Nephron progenitor cell (in vitro differentiated cells): ENCODE measurements at places on chromosomes 2 and 18.

DNA sequence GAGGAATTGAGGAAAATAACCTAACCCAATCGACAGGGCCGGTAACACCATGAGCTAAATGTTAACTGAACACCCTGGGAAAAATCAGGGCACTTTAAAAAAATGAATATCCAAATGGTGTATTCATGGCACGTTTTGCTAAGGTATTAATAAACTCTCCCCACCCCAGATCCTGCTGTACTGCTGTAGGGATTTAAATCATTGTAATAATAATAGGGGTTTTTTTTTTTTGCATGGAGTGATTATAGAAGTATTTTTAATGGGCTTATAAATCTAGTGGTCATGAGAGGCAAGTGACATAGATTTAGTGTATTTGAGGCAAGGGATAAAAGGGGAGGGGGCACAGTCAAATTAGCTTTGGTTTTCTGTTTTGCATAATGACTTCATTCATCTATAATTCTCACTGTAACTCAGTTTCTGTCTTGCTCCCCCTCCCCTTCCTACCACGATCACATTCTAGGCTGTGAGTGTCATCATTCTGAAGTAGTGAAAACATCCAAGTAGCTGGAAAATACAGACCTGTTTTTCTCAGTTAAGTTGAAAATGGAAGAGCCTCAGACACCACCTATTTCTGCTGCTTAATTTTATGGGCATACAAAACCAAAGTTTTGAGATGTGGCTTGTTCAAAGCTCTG, 18.2 kb upstream of the MGAT5 start:
- DNase-seq, result no peak

GRCh38 chr2:231029563-231029962, 7.8 kb upstream of the C2orf72 start:
- DNase-seq, result no peak

- no peak for DNase-seq
Measured at GRCh38 chr2:55155764-55156281, 76.3 kb downstream of the CLHC1 start.

GRCh38 chr2:212773808-212774339, 235.3 kb upstream of the ERBB4 start:
- no peak for DNase-seq

DNA sequence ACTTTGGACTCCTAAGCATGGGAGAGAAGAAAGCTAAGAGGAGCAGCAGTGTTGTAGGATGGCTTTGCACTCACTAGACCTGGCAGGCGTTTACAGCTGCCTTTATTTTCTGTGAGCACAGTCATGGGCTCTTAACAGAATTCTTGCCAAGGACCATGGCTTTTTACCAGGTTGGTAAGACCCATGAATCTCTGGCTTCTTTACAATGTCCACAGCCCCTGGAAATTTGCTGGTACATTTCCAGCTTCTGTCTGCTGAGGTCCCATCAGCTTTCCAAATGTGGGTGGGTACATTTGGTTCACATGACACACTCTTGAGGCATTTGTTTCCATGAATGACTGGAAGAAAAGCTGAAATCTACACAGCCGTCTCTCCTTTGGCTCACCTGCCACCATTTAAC, 162.7 kb downstream of the PPP1R1C start:
- DNase-seq, result no peak

DNA sequence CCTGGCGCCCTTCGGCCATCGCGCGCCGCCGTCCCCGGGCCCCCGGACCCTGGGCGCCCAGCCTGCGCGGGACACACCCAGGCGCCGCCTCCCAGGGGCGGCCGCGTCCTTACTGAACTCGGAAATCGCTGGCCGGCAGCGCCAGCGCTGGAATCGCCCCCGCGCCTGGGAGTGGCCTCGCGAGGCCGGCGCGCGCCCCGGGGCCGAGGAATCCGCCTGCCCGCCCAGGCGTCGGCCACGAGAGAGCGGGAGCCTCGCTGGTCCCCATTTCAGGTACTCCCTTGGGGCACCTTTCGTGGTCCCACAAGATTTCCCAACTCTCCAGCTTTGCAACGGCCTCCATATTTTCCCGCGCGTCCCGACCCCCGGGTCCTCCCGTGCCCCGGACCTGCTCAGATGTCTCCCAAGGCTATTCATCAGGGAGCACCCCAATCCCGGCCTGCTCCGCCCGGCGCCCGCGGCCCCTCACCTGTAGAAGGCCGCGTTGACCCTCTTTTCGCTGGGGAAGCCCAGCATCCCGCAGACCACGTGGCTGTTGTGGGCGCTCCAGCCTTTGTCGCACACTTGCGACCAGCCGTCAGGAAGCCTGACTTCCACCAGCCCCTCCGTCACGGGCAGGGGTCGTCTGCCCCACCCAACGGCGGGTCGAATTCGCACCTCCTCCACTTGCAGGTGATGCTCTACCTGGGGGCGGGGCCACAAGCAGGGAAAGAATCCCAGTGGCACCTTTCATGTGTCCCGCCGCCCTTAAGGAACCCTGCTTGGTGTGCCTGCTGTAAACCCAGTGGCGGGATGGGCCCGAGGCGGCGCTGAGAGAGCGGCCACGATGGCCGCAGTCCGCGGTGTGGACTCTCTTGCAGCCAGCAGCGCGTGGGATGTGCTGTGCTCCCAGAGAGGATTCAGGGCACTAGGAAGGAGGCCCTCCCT, 4.6 kb downstream of the LOXL3 start:
- peak; percentile 74 for DNase-seq

- DNase-seq, result no peak
Measured at GRCh38 chr2:180621941-180622918, 358.2 kb upstream of the UBE2E3 start.

DNA sequence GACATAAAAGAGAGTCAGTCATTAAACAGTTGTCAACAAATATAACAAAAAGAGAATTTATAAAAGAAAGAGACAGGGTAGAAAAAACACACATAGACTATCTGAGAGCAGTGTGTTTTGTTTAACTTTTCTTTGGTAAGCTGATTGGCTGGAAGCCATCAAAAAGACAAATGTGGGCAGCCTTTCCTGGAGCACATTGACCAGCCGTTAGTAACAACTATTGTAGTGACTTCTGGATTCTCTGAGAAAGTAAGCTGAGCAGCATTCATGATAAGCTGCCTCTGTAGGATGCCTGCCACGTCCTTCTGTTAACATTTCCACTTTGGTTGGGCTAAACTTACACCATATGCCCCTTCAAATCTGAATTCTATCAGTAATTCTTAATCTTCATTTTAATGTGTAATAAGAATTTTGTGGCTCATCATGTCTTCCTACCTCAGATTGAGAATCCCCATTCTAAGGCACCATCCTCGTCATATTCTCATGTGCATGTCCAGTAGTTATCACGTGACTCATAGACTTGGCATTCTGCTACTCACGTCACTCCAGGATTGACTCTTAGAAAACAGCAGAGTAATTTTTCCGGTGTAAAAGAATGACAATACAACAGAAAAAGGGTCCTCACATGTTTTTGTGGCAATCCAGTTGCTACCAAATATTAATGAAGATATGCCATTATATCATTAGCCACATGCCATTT, 43.4 kb upstream of the DNAJC10 start:
- DNase-seq, result no peak

DNA sequence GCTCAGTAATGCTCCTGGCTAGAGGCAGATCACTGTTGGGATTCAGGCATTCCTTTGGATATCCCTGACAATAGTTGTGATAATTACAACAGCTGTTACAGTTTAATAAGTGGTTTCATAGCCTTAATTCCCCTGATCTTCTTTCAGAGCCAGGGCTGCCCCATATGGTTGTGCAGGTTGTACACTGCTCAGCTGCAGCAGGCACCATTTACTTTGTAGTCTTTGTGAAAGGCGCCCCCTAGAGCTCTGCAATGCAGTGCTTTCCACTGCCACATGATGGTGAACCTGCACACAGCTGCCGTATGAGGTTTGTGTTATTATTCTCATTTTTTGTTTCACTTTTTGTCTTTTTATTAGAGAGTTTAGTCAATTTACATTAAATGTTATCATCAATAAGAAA, 239.1 kb downstream of the KCNS3 start:
- no peak for DNase-seq

DNA sequence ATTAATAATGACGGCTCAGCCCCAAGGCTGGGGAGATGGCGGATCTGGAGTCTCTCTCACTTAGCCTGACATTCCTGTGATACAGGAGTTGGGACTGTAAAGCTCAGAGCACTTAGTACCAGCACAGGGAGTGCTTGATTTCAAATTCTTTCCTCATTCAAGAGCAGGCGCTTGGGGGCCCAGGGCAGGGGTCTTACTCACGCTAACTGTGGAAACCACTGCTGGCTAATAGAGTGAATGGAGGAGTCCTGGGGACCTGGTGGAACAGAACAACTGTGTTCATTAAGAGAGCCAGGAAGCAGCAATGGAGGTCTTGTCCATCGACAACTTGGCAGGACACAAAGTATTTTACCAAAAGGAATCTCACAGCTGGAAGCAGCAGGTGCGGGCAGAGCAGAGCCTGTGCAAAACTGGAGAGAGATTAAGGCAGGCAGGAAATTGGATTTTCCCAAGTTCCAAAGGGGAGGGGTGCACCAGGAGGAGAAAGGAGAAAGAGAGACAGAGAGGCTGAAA, 358.9 kb downstream of the TNS1 start:
- DNase-seq, result peak; percentile 4

GRCh38 chr2:156589381-156590079, 153.4 kb downstream of the GPD2 start:
- no peak for DNase-seq

DNA sequence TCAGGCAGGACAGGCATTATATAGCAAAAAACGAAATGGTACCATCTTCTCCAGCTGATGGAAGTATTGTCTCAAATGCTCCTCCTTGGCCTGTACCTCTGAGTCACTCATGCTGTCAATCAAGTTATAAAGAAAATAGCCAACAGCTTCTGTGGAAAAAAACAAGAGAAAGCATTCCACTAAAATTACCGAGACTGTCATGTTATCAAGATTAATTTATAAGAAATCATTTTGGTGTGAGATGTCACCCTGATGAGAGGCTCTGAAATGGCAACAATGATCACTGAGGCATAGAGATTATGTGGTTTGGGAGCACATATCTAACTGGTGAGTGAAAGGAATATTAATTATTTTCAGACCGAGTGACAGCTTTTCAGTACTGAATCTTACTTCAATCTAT, 47.4 kb downstream of the LRPPRC start:
- no peak for DNase-seq

- DNase-seq, result no peak
Measured at GRCh38 chr18:63869374-63869773, 18.1 kb upstream of the SERPINB2 start.

- DNase-seq, result no peak
Measured at GRCh38 chr18:67308819-67309218, 207.7 kb downstream of the DSEL start.

GRCh38 chr2:177253704-177254103, 10.8 kb downstream of the NFE2L2 start:
- no peak for DNase-seq

GRCh38 chr18:35464831-35465279, 32.9 kb downstream of the INO80C start:
- no peak for DNase-seq

DNA sequence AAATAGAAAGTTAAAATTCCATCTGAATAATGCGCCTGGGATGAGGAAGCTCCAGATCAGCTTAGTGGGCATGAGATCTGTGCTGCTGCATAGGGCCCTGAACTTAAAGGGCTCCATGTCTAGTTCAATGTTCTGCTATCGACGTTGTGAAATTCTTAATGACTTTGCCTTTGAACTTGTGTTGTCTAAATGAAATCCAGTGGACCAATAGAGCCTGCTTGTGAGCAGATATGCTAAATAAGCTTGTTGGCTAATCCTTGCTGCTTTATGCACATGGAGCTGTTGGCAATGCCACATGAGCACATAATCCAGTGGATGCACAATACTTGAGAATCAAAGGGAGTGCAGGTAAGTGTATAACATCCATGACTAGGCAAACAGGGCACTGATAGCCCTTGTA, 228.6 kb downstream of the TNS1 start:
- no peak for DNase-seq

- no peak for DNase-seq
Measured at GRCh38 chr18:2978661-2979106, 34.3 kb downstream of the LPIN2 start.

- DNase-seq, result no peak
Measured at GRCh38 chr18:34624551-34624950, 85.5 kb upstream of the DTNA start.

- DNase-seq, result no peak
Measured at GRCh38 chr18:48959921-48960920, 9.5 kb upstream of the SMAD7 start.

DNA sequence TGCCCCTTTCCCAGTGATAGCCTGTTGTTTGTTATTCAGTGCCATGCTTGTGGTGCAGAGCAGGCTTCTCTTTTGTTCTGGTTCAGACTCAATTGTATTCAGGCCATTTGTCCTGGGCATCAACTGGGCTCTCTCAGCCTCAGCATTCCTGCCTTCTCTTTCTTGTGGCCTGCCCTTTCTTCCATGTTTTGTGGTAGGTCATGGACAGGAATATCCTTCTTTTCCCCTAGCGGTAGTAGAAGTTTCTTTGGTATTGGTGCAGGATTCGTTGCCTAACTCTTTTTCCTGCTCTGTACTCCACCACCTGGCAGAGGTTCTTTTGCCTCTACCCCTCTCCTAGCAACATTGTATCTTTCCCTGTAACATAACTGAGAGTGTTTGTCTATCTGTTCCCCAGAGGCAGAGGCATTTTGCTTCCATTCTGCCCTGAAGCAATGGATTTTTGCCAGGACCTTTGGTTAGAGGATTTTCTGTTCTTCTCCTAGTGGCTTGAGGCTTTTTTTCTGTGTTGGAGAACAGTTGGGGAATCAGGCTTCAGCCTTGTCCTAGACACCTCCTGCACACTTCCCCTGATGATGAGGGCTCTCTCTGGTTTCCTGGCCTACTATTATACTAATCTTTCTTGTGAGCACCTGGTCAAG, 68.5 kb downstream of the NCOA1 start:
- DNase-seq, result no peak

DNA sequence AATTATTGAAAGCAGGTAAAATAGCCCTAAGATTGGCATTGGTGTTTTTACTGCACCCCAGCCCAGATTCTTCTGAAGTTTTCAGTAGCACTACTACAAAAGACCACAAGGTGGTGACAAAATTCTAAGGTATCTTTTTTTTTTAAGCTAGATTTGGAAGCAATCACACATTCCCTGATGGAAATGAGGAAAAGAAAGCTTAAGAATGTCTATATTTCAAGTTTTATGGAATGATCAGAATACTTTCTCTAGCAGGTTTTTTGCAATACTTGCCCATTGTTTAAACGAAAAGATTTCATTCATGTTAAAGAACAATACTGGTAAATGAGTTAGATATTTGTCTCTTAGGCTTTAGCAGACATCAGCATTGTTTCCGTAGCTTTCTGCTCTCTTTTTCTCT, 32.1 kb upstream of the ZNF638 start:
- DNase-seq, result no peak
